ENCODE measurements at places on chromosomes 11 and 22. TPM values are rescaled to one million over a fixed set of nuclear protein-coding genes. Genes with fewer than 3 reads are reported as not detected.

The ZBTB16 gene
- not detected for total RNA-seq

The PIH1D2 gene
- total RNA-seq = 1.9 TPM

The OSM gene
- not detected for total RNA-seq

The RFPL3 gene
- total RNA-seq = not detected

The KIAA1671 gene
- 22.0 TPM for total RNA-seq

The SEPTIN3 gene
- 9.0 TPM for total RNA-seq

The SYT9 gene
- 3.7 TPM for total RNA-seq
